M059J (cell line): ENCODE measurements at places on chromosomes 1 and 21. TPM values are rescaled to one million over a fixed set of nuclear protein-coding genes. Genes with fewer than 3 reads are reported as not detected.

The NCMAP gene
- not detected in 2 replicates for total RNA-seq

The PHGDH gene
- total RNA-seq, result 35.5 and 52.1 TPM in 2 replicates

The SLAMF8 gene
- 0.05 and 0.25 TPM in 2 replicates for total RNA-seq

The DCDC2B gene
- total RNA-seq, result not detected in 2 replicates

The LCE6A gene
- total RNA-seq, result not detected in 2 replicates

The TMEM82 gene
- not detected in 2 replicates for total RNA-seq

The NDUFS5 gene
- 472 and 495 TPM in 2 replicates for total RNA-seq

The CD1E gene
- not detected in 2 replicates for total RNA-seq

The ETNK2 gene
- 33.9 and 36.4 TPM in 2 replicates for total RNA-seq

The PADI1 gene
- 1.1 and 1.7 TPM in 2 replicates for total RNA-seq

The KRTAP13-2 gene
- total RNA-seq, result not detected in 2 replicates

The PPIAL4G gene
- total RNA-seq, result not detected in 2 replicates

The HORMAD1 gene
- not detected in 2 replicates for total RNA-seq

The RUNX1 gene
- 13.8 and 43.1 TPM in 2 replicates for total RNA-seq

The ERG gene
- 0.10 TPM in 1 of 2 replicates, not detected in the other for total RNA-seq

The C4BPA gene
- 0.10 TPM in 1 of 2 replicates, not detected in the other for total RNA-seq

The GJB4 gene
- total RNA-seq, result not detected in 2 replicates

The ADAMTS1 gene
- 58.6 and 94.4 TPM in 2 replicates for total RNA-seq

The LRRC53 gene
- not detected in 2 replicates for total RNA-seq

The LMOD1 gene
- total RNA-seq, result 4.7 and 6.0 TPM in 2 replicates

The ATAD3C gene
- total RNA-seq, result not detected in 2 replicates

The OR2L13 gene
- not detected in 2 replicates for total RNA-seq

The SLC1A7 gene
- 0.25 TPM in 1 of 2 replicates, not detected in the other for total RNA-seq

The HMGN2 gene
- total RNA-seq, result 1,156 and 1,189 TPM in 2 replicates

The FAAH gene
- 0.05 and 0.69 TPM in 2 replicates for total RNA-seq

The DEPDC1 gene
- total RNA-seq, result 58.4 and 62.6 TPM in 2 replicates

The KRTAP19-7 gene
- not detected in 2 replicates for total RNA-seq

The ARTN gene
- 4.0 and 4.4 TPM in 2 replicates for total RNA-seq

The NBPF14 gene
- total RNA-seq, result 15.7 and 21.1 TPM in 2 replicates

The CLCA2 gene
- 0.15 and 0.30 TPM in 2 replicates for total RNA-seq

The VTCN1 gene
- total RNA-seq, result not detected in 2 replicates

The SPRR2E gene
- not detected in 2 replicates for total RNA-seq

The ARV1 gene
- total RNA-seq, result 19.4 and 31.4 TPM in 2 replicates

The AMY1A gene
- not detected in 2 replicates for total RNA-seq

The RNU1-3 gene
- total RNA-seq, result not detected in 2 replicates

The FBXO2 gene
- total RNA-seq, result 2.7 and 7.5 TPM in 2 replicates

The LCE1B gene
- total RNA-seq, result not detected in 2 replicates

The ZNF593OS gene
- not detected in 2 replicates for total RNA-seq

The CYP4A22 gene
- total RNA-seq, result not detected in 2 replicates

The RGS7 gene
- total RNA-seq, result 4.5 and 7.4 TPM in 2 replicates

The MYCL gene
- 0.57 TPM in 1 of 2 replicates, not detected in the other for total RNA-seq

The SF3B4 gene
- 37.3 and 54.2 TPM in 2 replicates for total RNA-seq

The CYP4A11 gene
- not detected in 2 replicates for total RNA-seq

The GCSAML gene
- total RNA-seq, result 0.42 and 0.84 TPM in 2 replicates

The OLFML2B gene
- total RNA-seq, result 21.1 and 28.4 TPM in 2 replicates
